ENCODE measurements at places on chromosomes 1 and 21. TPM values are rescaled to one million over a fixed set of nuclear protein-coding genes. Genes with fewer than 3 reads are reported as not detected.

- DNase-seq: peak; percentile 50
These were observed at the start of gene ZNHIT6 for GRCh38 chr1:85707990-85708828. Gene ZNHIT6 (minus strand): TSS chr1:85708433. CDS start chr1:85708284, 149 bp downstream.

DNA sequence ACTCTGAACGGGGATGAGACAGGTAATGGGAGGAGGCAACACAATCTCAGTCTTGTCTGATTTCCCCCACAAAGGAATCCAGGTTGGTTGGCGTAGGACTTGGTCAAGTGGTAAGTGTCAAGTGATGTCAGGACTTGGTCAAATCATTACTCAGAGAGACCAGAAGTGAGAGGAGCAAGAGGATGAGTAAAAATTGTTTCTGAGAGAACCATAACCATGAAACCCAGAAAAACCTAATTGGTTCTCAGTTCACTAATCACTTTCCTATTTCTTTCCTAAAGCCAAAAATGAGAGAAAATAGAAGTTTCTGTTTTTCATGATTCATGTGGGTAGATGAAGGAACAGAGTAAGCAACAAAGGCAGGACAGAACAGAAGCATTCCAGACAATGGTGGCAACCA lies 5.0 kb downstream of the PHC2 start:
- no peak for DNase-seq

- no peak for DNase-seq
These were observed 4.0 kb upstream of the SAMSN1 start for GRCh38 chr21:14550135-14550534.

GRCh38 chr1:240237305-240237721 lies 145.6 kb downstream of the FMN2 start:
- DNase-seq: no peak

DNA sequence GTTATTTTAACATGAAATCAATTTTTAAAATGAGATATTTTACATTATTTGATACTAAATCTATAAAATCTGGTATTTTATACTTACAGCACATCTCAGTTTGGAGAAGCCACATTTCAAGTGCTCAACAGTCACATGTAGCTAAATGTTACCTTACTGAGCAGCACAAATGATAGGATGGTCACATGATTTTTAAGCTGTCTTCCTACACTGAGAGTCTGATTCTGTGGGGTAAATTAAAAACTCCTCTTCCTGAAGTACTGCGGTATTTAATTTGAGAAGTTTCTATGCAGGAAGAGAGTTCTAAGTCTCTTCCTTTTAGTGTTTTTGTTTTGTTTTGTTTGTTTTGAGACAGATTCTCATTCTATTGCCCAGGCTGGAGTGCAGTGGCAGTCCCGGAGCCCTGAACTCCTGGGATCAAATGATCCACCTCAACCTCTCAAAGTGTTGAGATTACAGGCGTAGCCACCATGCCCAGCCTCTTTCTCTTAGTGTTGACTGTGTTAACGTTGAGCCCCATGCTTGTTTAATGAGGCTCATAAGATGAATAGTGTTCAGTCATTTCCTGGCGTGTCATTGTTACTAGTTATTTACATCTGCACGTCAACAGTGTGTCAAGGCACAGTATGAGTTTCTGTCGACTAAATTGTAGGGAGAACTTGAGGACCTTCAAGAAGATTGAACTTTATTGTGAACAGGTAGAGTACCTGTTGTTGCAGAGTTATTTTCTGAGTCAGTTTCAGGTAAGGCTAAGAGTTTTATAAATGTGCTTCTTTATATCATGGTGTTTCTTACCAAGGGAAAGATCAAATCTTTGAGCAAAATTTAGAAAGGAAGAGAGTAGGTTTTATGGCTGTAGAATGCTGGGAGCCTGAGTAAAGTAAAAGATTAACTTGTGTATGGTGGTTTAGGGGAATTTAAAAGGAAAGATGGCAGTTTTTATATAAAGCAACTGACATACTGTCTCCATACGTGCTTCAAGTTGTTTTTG lies 3.3 kb downstream of the CNST start:
- DNase-seq: no peak

GRCh38 chr1:199313444-199313843 lies 674.6 kb downstream of the PTPRC start:
- no peak for DNase-seq

DNA sequence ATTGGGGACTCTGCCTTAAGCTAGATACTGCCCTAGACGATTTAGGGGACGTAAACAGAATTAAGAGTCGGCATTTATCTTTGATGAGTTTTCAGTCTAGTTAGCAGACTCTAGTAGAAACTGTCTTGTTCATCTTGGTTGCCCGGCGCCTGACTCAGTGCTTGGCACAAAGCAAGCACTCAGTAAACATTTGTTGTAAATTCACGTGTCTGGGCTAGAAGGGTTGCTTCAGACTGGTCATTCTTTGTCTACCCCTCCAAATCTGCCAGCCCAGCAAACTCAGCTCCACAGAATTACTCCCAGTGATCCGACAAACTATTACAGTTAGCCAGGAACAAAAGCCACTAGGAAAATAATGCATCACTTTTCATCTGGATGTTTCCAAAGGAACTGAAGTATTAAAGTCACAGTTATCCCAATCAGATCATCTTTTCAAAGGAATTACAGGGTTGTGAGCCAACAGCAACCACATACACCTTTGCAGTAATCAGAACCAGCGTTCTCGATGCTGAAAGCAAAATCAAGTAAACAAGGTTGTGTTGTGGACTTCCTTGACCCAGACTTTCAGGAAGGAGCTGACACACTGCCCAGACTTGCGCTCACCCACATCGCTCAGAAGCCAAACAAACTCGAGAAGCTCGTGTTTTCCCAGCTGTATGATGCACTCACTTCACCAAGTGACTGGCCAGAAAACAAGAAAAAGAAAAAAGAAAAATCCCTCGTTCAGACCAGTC lies 66.5 kb upstream of the GADD45A start:
- no peak for DNase-seq

DNA sequence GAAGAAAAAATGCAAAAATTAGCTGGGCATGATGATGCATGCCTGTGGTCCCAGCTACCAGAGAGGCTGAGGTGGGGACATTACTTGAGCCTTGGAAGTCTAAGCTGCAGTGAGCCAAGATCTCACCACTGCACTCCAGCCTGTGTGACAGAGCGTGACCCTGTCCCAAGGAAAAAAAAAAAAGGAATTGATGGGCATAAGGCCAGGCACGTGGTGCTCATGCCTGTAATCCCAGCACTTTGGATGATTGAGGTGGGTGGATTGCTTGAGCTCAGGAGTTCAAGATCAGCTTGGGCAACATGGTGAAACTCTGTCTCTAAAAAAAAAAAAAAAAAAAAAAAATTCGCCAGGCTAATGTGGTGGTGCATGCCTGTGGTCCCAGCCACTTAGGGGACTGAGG lies 55.8 kb upstream of the ATP2B4 start:
- no peak for DNase-seq

DNA sequence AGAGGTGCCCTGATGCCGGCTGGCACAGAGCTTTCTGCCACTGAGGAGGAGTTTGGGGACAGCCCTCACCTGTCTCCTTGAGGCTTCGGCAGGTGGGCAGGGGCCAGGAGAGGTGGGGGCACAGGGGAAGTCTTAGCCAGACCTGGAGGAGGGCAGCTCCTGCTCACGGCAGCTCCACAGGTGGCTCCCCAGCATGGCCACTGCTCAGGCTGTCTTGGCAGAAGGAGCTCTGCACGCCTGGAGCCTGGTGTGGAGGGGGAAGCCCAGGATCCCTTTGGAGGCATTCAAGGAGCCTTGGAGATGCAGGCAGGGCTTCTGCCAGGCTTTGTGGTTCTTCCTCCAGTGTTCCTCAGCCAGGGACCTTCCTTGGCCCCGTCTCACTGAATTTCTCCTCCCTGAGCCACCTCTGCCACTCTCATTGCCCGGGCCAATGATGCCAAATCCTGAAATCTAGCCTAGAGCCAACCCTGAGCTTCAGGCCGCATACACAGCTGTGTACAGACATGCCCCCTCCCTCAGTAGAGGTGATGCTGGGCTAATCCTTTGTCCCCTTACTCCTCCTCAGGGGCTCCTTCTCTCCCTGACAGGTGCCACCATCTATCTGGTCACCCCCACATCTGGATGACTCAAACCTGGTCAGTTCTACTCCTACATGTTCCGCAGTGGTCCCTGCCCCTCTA lies 251.8 kb upstream of the VAMP3 start:
- DNase-seq: no peak

GRCh38 chr1:8410791-8411190 lies 92.9 kb downstream of the SLC45A1 start:
- DNase-seq: no peak

DNA sequence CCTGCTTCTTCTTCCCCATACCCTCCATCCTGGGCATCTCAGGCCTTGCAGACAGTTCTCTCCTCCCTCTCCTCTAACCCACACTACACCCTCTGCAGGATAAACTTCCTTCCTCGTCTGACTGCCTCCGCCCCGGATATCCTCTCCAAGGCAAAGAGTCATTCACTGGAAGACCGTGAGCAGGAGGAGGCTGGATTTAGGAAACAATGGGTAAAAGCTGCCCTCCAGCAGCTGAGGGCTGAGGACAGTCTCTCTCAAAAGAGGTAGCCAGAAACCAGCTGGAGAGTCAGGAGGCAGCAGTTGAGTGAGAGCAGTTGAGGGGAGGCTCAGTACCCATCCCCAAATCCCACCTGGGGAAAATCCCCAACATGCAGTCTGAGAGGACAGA lies 1.4 kb downstream of the CSRP1 start:
- DNase-seq: no peak

GRCh38 chr1:105427543-105427942 lies 1628.9 kb upstream of the PRMT6 start:
- DNase-seq: no peak

GRCh38 chr1:39827201-39827600 lies 38.5 kb upstream of the BMP8B start:
- no peak for DNase-seq

DNA sequence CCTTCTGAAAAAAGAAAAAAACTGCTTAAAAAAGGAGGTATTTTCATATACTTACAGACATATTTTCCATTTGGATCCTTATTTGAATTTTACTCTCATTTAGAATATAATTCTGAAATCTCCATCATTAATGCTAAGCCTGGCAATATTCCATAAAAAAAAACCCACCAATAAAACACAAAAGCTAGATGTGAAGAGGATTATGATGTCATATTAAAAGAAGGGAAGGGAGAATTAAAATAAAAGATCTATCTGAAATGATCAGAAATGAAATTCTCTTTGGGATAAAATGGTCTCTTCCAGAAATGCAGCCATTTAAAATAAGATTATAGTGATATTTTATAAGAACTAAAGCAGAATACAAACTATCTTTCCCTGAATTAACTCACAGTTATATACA lies 206.7 kb upstream of the CAMK1G start:
- no peak for DNase-seq

- DNase-seq: no peak
These were observed 21.5 kb downstream of the PANK4 start for GRCh38 chr1:2504949-2505272.

GRCh38 chr1:94716965-94717364 lies 103.2 kb upstream of the SLC44A3 start:
- no peak for DNase-seq

- no peak for DNase-seq
These were observed 566.9 kb upstream of the ZRANB2 start for GRCh38 chr1:71647513-71648300.

The SIK1 gene
- 3.6 TPM for total RNA-seq

The LZIC gene
- total RNA-seq: 24.2 TPM

The CFHR5 gene
- not detected for total RNA-seq

The RRP1B gene
- total RNA-seq: 13.3 TPM

The ANKRD35 gene
- 9.7 TPM for total RNA-seq

All from esophagus squamous epithelium (tissue), 5 donors.